Spleen (tissue), 13 donors: ENCODE measurements at places on chromosomes 3 and 15.
A peak's percentile ranks its signal among the peaks of the same experiment; 100 is the strongest.

GRCh38 chr15:78641749-78642275 lies 802 bp upstream of the CHRNB4 start:
- DNase-seq = no peak

DNA sequence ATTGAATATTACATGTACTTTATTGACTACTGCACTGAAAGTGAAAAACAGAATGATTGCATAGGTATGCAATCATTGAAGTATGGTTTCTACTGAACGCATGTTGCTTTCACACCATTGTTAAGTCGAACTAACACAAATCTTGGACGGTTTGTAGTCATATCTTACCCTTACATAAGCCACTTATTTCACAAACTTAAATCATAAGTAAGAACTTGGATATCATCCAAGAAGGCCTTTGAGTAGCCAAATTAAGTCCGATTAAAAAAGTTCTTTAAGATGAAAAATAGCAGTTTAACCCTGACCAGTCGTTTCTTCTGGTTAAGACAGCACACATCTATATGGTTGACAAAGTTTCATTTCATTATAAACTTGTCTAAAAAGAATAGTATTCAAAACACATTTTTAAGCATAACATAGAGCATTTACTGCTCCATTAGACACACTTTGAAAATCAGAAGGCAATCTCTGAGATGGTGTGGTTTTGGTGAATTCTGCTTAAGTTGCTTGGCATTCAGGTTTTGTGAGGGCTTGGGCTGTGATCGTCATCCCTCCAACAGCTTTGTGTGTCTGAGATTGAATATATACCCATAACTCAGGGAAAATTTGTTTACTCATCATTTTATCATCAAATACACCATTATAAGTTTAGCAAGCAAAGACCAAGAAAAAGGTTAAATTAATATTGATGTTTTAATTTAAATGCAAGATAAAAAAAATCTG lies 92.2 kb downstream of the NFKBIZ start:
- no peak for DNase-seq

GRCh38 chr15:99113547-99114271 lies 8.8 kb downstream of the SYNM start:
- peak; percentile 63 for DNase-seq

DNA sequence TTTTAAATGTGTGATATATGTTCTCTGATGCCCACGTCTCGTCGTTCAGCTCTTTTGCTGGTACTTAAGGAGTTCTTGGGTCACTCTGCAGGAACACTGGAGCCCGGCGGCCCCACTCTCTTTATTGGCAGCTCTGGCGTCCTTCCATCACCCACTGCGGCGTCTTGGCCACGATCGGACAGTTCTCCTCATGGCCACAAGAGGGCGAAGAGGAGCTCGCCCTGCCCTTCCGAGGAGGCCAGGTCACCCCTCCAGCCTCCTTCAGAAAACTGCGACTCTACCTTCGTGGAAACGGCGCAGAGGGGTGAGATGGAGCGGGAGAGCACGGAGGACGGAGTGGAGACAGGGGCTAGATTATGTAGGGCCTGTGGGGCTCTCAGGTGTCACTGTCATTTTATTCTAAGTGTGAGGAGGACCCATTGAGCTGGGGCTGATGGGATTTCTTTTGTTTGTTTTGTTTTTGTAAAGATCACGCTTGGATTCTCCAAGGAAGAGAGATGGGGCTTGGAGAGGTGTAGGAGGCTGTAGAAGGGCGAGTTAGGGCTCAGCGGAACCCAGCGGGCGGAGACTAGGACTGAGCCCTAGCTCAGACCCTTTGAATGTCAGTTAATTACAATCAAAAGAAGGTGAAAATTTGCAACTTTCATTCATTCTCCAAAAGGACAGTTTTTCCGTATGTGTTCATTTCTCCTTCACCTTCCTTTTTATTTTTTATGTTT lies 28.0 kb upstream of the GABRA5 start:
- no peak for DNase-seq

DNA sequence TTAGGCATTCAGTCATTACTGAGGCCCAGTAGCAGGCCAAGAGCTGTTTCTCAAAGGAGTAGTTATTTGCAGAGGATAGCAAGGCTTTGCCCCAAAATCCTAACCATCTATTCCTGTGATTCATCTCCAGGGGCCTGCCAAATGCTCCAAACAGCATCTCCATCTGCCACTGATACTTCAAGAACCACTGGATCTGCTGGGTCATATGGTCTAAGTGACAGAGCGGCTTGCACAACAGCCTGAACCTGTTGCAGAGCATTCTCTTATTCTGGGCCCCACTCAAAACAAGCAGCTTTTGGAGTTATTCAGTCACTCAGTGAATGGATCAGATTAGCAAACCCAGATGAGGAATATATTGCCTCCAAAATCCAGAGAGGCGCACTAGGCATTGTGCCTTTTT lies 68.8 kb upstream of the ALDH1A3 start:
- no peak for DNase-seq

DNA sequence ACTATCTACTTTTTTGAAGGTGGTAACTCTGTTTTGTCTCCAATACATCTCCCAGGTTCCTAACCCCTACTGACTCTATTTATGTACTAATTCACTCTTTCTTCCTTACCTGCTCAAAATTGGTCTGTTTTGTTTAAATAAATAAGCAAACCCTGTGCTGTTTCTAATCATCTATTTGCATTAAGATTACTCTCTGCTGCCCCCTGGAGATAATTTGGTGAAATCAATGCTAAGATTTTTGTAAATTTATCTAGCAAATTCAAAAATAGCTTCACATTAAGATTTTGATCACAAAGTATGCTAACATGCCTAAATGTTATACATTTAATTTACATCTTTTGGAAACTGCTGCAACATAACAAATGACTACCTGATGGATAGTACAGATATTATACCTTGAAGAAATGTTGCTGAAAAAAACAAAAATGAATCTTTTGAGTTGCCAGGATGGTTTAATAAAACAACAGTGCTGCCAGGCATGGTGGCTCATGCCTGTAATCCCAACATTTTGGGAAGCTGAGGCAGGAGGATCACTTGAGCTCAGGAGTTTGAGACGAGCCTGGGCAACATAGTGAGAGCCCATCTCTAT lies 4.4 kb upstream of the CD200R1 start:
- DNase-seq = no peak
